Mesothelial cell of epicardium (in vitro differentiated cells): ENCODE measurements at places on chromosomes 2 and 18. TPM values are rescaled to one million over a fixed set of nuclear protein-coding genes. Genes with fewer than 3 reads are reported as not detected.
A peak's percentile ranks its signal among the peaks of the same experiment; 100 is the strongest.

DNA sequence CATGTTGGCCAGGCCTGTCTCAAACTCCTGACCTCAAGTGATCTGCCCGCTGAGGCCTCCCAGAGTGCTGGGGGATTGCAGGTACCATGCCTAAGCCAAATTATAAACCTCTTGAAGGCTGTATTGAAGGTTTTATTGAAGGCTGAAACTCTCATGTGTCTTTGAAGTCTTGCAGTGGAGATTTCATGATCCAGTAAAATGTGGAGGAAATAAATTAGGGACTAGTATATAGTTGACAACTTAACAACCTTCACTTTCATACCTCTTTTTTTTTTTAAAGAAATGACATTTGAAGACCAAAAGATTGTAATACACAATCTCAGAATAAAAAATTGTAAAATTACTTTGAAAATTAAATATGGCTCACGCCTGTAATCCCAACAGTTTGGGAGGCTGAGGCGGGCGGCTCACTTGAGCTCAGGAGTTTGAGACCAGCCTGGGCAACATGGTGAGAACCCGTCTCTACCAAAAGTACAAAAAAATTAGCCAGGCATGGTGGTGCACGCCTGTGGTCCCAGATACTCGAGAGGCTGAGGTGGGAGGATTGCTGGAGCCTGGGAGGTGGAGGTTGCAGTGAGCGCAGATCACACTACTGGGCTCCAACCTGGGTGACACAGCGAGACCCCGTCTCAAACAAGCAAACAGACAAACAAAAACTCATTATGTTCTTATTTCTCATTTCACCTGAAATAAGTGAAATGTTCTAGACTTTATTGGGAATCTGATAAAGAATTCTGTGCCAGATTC, 8.0 kb downstream of the EML4 start:
- H3K36me3 ChIP-seq, result peaks cover 14% of the 10 kb centered on the region
- H3K4me3 ChIP-seq, result no peak overlapping the region
- peaks cover 7% of the 10 kb centered on the region for H3K4me1 ChIP-seq
- H3K27ac ChIP-seq, result no peak overlapping the region

PID1 gene
- 2.0 to 2.4 TPM (median 2.1 TPM) in 3 replicates for total RNA-seq

LYG1 gene
- total RNA-seq, result 1.9 to 2.2 TPM (median 2.1 TPM) in 3 replicates

OTOF gene
- total RNA-seq, result 0.16 to 0.40 TPM (median 0.25 TPM) in 3 replicates

GRCh38 chr2:121722479-121722878, 14.2 kb downstream of the NIFK start:
- no peak for DNase-seq
- no peak overlapping the region for H3K27ac ChIP-seq
- peaks cover 7% of the 10 kb centered on the region for H3K36me3 ChIP-seq
- H3K4me1 ChIP-seq, result no peaks in the 10 kb centered on the region

GRCh38 chr2:150811259-150811855, 323.9 kb upstream of the RND3 start:
- no peaks in the 10 kb centered on the region for H3K27me3 ChIP-seq
- H3K27ac ChIP-seq, result no peak overlapping the region
- H3K4me1 ChIP-seq, result peaks cover 20% of the 10 kb centered on the region
- DNase-seq, result no peak

KCNF1 gene
- total RNA-seq, result 0.72 to 0.93 TPM (median 0.83 TPM) in 3 replicates

- DNase-seq, result no peak
- H3K36me3 ChIP-seq, result peaks cover 2% of the 10 kb centered on the region
- no peaks in the 10 kb centered on the region for H3K27me3 ChIP-seq
- H3K27ac ChIP-seq, result no peak overlapping the region
- peaks cover 11% of the 10 kb centered on the region for H3K4me1 ChIP-seq
These were observed 28.1 kb upstream of the FEZ2 start for GRCh38 chr2:36626071-36626470.

DNA sequence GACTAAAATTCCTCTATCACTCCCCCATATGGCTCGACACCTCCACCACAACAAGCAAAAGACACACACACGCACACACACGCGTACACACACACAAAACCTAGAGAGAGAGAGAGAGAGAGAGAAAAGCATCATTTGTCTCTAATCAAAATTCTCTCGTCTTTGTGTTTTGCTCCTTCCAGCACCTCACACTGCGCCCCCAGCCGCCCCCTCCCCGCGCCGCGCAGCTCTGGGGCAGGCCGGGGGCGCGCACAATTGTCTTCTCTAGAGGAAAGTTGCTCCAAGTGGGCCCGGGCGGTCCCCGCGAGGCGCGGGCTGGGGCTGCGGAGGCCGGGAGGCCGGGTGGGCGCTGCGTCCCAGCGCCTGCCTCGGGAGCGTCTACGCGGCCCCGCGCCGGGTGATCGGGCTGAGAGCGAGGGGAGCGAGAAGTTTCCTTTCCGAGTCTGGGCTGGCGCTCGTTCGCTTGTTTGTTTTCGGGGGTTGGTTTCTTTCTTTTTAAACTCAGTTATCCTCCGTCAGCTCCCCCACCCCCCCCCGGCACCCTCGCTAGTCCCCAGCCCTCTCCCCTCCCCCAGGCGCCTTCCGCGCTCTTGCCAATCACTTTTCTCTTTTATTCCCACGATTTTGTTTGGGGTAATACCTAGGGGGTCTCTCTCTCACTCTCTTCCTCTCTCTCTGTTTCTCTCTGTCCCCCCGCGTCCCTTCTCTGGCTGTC, 4.1 kb downstream of the ZEB2 start:
- peaks cover 2% of the 10 kb centered on the region for H3K36me3 ChIP-seq
- peaks cover 53% of the 10 kb centered on the region for H3K4me1 ChIP-seq
- peak; percentile 40 for DNase-seq
- peak overlapping the region; percentile 73 for H3K4me3 ChIP-seq
- no peaks in the 10 kb centered on the region for H3K27me3 ChIP-seq

ITGB6 gene
- 13.1 to 14.9 TPM (median 14.3 TPM) in 3 replicates for total RNA-seq

DNA sequence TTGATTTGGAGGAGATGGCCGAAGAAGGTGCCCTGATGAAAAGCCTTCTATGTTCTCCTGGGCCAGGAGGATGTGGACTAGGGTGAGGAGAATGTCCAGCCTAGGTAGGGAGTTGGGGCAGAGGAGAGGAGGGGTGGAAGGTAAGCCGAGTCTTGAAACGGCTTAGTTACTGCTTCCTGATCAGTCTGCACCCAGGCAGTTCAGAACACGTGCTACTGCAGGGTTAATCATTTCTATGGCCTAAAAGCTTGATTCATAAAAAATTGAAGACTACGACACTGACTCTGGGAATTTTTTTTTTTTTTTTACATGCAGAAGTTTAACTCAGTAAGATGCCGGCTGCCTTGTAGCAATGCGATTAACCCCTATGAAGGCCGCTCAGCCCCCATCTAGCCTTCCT, 125.3 kb downstream of the TMEM163 start:
- no peak overlapping the region for H3K27ac ChIP-seq
- no peaks in the 10 kb centered on the region for H3K4me1 ChIP-seq
- H3K27me3 ChIP-seq, result no peaks in the 10 kb centered on the region
- H3K36me3 ChIP-seq, result no peaks in the 10 kb centered on the region

DNA sequence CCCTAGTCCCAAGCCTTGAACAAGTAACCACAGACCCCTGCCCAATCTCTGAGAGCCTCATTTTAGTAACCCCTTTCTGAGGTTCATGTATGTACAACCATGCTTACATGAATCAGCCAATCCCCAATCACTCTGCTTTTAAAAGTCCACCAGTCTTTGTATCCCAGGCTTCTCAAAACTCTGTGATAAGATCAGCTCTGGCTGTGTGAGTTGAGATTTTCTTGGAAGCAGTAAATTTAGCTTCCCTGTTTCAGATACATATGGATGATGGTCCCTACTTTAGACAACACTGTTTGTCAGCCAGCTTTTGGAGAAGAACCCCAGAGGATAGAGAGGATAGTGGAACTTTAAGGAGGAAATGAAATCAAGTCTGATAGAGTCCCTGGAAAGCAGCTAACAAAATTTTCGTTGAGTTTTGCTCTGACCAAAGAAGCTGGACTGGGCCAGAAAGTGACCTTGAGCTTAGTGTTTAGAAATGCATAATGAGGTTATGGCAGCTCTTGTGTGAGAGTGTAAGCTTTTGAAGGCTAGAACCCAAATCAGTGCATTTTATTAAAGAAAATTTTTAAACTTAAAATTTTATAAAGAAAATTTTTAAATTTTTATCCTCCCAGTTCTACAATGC, 3.7 kb downstream of the ADNP2 start:
- no peak overlapping the region for H3K4me3 ChIP-seq
- peaks cover 4% of the 10 kb centered on the region for H3K36me3 ChIP-seq
- H3K27ac ChIP-seq, result peak overlapping the region; percentile 69

- peaks cover 17% of the 10 kb centered on the region for H3K4me1 ChIP-seq
- H3K4me3 ChIP-seq, result peak overlapping the region; percentile 49
- H3K36me3 ChIP-seq, result no peaks in the 10 kb centered on the region
- H3K27me3 ChIP-seq, result peaks cover 5% of the 10 kb centered on the region
- DNase-seq, result peak; percentile 31
- H3K27ac ChIP-seq, result peak overlapping the region; percentile 87
These were observed 37.9 kb downstream of the MOGAT1 start for GRCh38 chr2:222709191-222709891.

- H3K27ac ChIP-seq, result peak within 1 kb of the TSS; percentile 100
- no peaks in the 10 kb centered on the region for H3K27me3 ChIP-seq
- DNase-seq, result no peak
- H3K36me3 ChIP-seq, result no peaks in the 10 kb centered on the region
- peak within 1 kb of the TSS; percentile 82 for H3K4me3 ChIP-seq
These were observed at the start of gene BAZ2B for GRCh38 chr2:159616286-159616701. TSS of gene BAZ2B (minus strand) at chr2:159616548. CDS start at chr2:159478719, 137,829 bp downstream.

ARHGAP28 gene
- 153 to 161 TPM (median 159 TPM) in 3 replicates for total RNA-seq

DNA sequence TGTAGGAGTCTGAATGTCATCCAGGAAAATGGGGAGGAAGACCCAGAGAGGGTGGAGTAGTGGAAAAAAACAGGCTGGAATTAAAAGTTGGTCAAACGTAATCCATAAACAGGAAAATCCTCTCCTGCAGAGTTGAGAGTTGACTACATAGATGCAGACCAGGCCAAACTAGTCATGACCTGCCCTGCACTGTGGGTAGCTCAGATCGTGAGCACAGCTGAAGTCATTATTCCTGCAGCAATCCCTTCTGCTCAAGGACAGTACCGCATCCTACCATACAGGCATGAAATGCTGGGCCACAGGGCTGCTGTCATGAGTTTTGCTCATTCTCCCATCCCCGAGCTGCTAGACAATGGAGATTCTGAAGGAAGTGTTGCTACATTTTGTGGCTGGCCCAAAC, 352.2 kb downstream of the EN1 start:
- no peak overlapping the region for H3K4me3 ChIP-seq
- peaks cover 5% of the 10 kb centered on the region for H3K36me3 ChIP-seq
- H3K27ac ChIP-seq, result no peak overlapping the region
- DNase-seq, result no peak

LYPD6B gene
- 27.2 to 30.6 TPM (median 28.8 TPM) in 3 replicates for total RNA-seq

ANKRD30B gene
- not detected in 3 replicates for total RNA-seq

DNA sequence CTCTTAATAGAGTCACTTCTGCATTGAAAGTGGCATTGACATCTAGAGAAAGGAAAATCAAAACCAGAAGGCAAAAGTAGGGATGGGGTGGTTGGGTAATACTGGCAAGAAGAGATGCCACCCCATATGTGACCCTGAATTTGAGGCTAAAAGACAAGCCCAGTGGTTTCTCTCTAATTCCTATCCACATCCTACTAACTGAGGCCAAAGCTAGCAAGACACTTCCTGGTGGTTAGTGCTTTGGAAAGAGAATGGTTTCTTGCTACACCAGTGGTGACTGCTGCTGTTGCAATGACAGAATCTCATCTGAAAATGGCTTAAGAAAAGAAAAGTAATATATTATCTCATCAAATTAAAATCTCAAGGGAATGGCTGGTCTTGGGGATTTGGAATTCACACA, 640.6 kb downstream of the EPHA4 start:
- no peak overlapping the region for H3K27ac ChIP-seq
- peaks cover 7% of the 10 kb centered on the region for H3K36me3 ChIP-seq
- peaks cover 15% of the 10 kb centered on the region for H3K4me1 ChIP-seq
- no peak for DNase-seq

DNA sequence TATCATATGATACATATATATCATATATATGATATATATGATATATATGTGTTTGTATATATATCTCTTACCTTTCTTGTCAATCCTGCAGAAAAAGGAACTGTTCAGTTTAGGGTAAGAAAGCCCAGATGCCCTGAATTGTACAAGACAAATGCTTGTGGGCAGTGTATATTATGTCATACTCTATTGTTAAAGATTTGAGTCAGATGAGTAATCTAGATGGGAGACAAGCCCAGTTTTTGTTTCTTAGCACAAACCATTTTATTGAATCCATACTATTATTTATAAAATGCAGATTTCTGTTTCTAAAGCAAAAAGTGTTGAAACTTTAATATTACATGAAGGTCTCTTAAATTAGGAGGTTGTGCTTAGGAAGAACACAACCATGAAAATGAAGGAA, 90.6 kb downstream of the VRK2 start:
- H3K4me3 ChIP-seq, result no peak overlapping the region
- H3K4me1 ChIP-seq, result peaks cover 22% of the 10 kb centered on the region
- H3K36me3 ChIP-seq, result peaks cover 15% of the 10 kb centered on the region
- DNase-seq, result no peak
- no peaks in the 10 kb centered on the region for H3K27me3 ChIP-seq

DNA sequence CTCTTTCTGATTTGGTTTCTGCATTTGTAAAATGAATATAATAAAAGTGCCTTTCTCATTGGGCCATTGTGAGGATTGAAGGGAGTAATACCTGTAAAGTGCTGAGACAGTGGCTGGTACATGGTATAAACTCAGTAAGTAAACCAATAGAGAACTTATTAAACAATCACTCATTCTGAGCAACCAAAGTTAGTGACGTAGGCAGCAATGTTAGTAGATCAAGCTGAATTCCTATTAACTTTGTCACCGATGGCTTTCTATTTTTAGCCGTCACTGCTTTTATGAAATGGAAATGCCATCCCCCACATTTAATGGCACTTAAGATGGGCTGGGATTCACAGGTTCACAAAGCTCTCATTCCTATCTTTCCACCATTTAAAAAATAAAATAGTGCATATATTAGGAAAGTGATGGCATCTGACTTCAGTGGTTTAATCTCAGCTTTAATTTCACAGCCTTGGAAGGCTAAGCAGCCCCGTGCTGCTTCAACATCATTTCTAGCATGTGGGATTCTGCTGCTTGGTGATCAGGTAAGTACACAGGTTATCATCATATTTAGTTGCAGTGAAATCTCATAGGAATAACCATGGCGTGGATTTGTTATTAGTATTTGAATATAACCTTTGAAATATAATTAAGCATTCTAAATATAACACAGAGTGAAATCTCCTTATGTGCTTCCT, 17.6 kb upstream of the PPP4R1 start:
- no peak overlapping the region for H3K4me3 ChIP-seq
- H3K27ac ChIP-seq, result no peak overlapping the region
- H3K4me1 ChIP-seq, result peaks cover 4% of the 10 kb centered on the region
- no peak for DNase-seq
- no peaks in the 10 kb centered on the region for H3K36me3 ChIP-seq

GYPC gene
- total RNA-seq, result 39.4 to 41.4 TPM (median 39.7 TPM) in 3 replicates

KRTCAP3 gene
- total RNA-seq, result 24.5 to 26.1 TPM (median 25.5 TPM) in 3 replicates

LRRTM4 gene
- total RNA-seq, result 24.9 to 28.8 TPM (median 27.7 TPM) in 3 replicates

GRCh38 chr2:157260533-157261198, 3.2 kb downstream of the GALNT5 start:
- H3K27ac ChIP-seq, result no peak overlapping the region
- H3K4me1 ChIP-seq, result peaks cover 21% of the 10 kb centered on the region
- H3K4me3 ChIP-seq, result no peak overlapping the region
- DNase-seq, result no peak
- H3K27me3 ChIP-seq, result no peaks in the 10 kb centered on the region

GRCh38 chr18:26656944-26657536, 108.7 kb upstream of the KCTD1 start:
- H3K27ac ChIP-seq, result peak overlapping the region; percentile 89
- DNase-seq, result peak; percentile 74
- H3K27me3 ChIP-seq, result peaks cover 6% of the 10 kb centered on the region
